Stimulated activated CD8-positive, alpha-beta memory T cell treated with anti-CD3 and anti-CD28 coated beads, Interleukin-2, amount 100 ng/mL, for 1 hour (primary cell): ENCODE measurements at places on chromosomes 4 and X.

GRCh38 chr4:163448540-163449203, 24.9 kb downstream of the TKTL2 start:
- DNase-seq = no peak

DNA sequence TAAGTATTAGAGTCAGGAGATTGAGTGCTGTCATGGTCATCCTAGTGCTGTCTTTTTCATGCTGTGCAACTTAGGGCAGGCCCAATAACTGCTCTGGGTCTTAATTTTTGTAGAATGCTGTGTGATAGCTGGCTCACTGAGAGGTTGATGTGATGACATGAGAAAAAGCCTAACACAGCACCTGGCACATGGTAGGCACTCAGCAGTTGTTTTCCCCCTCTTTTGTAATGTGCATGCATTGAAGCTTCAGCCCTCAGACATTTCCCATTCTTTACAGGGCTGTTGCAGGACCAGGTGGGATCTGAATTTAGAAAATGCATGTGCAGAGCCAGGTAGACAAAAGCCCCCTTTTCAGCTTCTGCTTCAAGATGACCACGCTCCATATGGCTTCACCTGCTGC, 44.1 kb upstream of the SOX3 start:
- DNase-seq = no peak

- DNase-seq = no peak
These were observed 230.7 kb upstream of the STK26 start for GRCh38 chrX:131792356-131792749.

- DNase-seq = no peak
These were observed 95.5 kb upstream of the KCTD8 start for GRCh38 chr4:44544158-44544557.

DNA sequence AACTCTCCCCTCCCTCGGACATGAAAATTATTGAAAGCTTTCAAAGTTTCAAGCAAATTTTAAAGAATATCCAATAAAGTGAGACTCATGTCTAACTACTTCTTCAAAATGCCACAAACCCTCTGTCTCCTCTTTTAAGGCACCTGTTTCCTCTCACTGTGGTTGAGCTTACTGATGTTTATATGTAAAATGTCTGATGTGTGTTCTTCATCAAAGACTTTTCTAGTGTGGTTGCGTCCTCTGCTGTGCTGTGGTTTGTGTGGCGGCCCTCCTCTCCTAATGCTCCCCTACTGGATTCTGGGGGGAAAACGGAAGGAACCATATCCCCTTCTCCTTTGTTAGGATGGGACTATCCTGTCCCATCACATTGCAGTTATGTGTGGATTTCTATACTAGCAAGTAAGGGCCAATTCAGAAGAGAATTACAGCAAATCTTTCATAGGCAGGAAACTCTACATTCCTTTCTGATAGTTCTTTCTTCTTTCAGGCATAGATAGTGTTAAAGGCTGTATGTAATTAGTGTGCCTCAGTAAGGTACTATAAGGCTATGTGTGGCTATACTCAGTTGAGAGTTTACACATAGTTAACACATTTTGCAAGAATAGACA, 221.0 kb upstream of the GPRIN3 start:
- no peak for DNase-seq

DNA sequence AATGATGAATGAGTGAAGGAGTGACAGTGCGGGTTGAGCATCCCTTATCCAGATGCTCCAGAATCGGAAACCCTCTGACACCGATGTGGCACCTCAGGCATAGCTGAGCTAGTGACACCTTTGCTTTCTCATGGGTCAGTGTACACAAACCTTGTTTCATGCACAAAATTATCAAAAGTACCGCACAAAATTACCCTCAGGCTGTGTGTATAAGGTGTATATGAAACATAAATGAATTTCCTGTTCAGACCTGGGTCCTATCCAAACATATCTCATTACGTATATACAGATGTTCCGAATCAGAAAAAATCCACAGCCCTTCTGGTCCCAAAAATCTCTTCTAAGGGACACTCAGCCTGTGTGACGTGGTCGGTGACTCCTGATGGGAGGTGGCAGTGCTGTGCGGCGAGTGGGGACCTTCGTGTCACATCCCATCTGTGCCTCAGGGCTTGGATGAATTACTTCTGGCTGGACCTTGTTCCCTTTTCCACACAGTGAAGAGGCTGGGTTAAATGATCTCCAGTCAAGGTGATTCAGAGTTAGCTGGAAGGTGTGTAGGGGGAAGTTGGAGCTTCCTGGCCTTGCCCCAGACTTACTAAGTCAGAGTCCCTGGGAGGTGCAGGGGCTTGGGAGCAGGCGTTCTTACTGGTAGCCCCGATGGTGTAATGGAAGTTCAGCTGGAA, 18.8 kb downstream of the RGS12 start:
- DNase-seq = no peak

DNA sequence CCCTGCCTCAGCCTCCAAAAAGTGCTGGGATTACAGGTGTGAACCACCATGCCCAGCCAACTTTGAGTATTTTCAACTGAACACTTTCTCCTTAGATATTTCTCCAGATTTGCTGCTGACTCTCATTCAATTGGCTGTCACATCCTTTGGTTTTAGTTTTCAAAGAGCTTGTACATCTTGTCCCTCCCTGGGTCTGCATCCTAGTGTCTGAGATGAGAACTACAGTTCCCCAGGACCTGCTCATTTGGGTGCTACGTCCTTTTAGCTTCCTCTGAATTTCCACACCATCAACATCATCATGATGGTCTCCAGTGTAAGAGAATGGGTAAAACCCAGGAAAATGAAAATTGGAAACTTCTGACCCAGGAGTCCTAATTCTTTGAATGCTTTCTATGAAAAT, 312.9 kb downstream of the NLGN4X start:
- no peak for DNase-seq

DNA sequence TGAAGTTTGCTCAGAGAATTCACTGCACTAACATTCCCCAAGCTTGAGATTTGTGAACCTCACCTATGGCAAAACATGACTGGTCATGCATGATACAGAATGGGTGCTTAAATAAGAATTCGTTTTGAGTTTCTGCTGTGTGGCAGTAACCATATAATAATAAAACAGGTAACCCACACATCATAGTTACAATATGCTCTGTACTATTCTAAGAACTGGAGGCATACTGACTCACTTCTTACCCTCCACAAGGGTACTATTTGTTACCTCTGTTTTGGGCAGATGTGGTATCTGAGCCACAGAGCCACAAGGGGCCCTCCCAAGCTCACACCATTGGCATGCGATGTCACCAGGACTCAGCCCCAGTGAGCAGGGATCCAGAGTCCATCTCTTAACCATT, 17.6 kb downstream of the SLC2A9 start:
- no peak for DNase-seq

DNA sequence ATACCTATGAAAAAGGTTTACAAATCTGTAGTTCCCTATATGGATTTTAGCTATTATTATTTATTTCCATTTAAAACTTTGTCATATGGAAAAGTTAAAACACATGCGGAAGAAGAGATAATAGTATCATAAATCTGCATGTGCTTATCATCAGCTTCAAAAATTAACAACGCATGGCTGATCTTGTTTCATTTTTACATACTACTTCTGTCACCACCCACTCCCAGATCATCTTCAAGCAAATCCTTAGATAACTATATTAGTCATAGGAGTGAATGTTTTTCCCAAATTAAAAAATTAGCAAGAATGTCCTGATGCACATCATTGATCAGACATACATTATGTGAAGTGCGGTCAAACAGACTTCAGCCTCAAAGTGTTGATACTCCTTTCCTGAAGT, 24.6 kb upstream of the MOB1B start:
- no peak for DNase-seq

DNA sequence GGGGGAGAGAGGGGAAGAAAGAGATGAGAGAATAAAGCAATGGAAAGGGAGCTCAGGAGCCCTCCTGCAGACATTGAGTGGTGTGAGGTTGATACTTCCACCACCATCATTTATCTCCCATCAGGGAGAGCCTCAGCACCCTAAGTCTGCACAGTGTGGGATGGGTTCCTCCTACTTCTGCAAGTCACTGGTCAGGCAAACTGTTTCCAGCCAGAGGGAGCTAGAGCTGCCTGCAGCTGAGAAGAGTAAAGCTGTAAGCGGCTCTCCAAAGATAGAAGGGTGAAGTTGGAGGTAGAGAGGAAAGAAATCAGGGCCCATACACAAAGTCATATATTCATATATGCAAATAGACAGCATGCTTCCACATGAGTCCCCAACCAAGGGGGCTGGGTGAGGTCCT, 21.9 kb upstream of the ZNF81 start:
- no peak for DNase-seq

- DNase-seq = no peak
These were observed 10.2 kb downstream of the ARX start for GRCh38 chrX:25005382-25006185.

GRCh38 chr4:31009926-31010325, 289.8 kb downstream of the PCDH7 start:
- DNase-seq = no peak

DNA sequence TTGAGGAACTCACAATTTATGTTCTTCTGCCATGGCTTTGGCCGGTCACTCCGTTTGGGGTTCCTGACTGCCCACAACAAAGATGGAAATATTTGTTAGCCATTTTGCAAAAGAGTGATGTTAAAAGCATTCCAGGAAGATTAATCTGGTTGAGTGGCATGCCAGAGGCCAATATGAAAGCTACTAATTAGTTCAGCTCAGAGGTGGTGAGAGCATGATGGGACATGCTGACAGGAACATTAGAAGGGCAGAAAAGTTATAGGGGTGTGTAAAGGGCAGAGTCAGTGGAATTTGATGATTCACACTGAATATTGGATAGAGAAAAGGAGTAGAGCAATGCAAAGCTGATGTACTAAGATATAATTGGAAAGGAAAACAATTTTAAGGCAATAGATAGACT, 94.4 kb downstream of the TLL1 start:
- no peak for DNase-seq

DNA sequence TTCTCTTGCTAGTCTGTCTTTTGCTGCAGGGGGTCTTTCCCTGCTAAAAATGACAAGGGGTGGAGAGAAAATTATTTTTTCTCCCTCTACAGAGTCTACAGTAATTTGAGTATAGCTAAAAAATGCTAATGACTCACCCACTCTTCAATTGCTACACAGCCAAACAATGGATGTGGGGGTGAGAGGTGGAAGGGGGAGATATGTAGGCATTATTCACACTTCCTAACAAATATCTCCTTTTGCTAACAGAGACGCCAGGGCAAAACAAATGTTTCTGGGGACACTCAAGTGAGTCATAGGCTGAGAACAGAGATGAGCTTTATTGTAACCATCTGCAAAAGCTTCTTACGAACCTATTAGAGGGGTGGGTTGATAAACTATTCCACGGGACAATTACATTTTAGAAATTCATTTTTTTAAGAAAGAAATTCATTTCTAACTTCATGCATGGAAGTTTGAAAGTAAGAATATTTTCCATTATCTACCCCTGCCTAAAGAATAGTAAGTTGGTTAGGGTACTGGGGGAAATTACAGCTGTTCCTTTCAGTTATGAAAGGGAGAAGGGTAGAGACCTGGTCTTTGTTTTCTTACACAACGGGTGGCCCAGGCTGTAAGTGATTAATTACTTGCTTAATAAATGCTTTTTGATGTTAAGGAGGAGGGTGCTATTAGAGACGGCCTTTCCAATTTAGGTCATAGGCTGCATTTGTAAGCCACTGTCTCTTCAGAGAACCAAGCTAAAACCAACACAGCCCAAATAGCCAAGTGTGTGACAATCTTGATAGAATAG, 12.8 kb downstream of the SCD5 start:
- DNase-seq = no peak

- no peak for DNase-seq
These were observed 111.0 kb downstream of the DDIT4L start for GRCh38 chr4:100079264-100079663.

DNA sequence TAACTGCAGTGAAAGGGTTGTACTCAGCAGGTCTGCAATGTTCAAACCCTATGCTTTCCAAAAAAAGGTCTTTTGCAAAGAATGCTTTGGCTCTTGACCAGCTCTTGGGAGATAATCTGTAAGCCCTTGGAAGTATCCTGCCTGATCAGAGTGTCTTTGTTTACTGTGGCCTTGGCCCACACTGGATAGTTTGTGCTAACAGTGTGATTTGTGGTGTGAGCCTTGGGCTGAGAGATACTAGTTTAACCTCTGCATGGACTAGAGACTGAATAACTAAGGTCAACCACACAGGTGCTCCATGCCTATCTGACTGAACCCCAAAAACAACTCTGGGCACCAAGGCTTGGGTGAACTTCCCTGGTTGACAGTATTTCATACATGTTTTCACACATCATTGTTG, 3.6 kb upstream of the MAGED1 start:
- no peak for DNase-seq

DNA sequence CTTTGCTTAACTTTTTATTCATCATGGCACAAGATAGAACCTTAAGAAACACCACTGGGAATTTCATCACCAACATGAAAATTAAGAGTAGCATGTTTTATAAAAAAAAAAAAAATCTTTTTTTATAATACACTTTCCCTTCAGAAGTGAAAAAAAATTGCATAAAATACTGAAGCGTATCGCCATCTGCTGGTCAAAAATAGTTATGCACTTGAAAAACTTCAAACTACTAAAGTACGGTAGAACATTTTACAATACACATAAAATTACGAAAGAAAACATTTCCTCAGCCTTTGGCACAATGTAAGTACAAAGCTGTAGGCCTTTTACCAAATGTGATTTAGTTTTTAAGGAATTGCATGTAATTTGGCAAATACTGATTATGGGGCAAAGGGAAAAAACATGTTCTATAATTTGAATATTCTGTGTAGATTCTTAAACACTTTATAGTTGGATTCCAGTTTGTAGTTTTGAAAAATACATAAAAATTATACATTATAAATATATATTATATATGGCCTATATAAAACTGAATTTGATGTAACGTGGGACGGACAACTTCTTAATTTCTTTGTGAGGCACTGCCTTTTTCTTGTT, 26.5 kb downstream of the HCCS start:
- no peak for DNase-seq

GRCh38 chr4:158299459-158300007, 89.2 kb downstream of the TMEM144 start:
- DNase-seq = no peak

- DNase-seq = no peak
These were observed 169.2 kb upstream of the MAGEB18 start for GRCh38 chrX:25968920-25969319.

GRCh38 chr4:85475631-85476233, 782 bp downstream of the ARHGAP24 start:
- DNase-seq = no peak

DNA sequence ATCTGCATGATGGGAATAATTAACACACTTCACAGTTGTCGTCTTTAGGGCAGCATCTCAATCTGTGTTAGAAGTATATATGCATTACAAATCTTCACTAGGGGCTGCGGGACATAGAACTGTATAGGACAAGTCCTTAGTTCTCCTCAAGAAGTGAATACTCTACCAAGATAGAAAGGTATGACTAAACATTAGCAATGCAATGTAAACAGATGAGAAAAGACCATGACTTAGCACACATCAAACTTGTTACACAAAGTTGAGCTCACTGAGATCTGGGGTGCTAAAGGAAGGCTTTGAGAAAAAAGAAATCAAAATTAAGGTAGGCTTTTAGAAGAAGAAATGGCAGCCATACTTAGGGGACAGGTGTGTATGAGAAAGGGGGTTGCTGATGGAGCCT, 182.1 kb upstream of the MAP3K15 start:
- no peak for DNase-seq
